ENCODE measurements at places on chromosomes 11 and 22.

DNA sequence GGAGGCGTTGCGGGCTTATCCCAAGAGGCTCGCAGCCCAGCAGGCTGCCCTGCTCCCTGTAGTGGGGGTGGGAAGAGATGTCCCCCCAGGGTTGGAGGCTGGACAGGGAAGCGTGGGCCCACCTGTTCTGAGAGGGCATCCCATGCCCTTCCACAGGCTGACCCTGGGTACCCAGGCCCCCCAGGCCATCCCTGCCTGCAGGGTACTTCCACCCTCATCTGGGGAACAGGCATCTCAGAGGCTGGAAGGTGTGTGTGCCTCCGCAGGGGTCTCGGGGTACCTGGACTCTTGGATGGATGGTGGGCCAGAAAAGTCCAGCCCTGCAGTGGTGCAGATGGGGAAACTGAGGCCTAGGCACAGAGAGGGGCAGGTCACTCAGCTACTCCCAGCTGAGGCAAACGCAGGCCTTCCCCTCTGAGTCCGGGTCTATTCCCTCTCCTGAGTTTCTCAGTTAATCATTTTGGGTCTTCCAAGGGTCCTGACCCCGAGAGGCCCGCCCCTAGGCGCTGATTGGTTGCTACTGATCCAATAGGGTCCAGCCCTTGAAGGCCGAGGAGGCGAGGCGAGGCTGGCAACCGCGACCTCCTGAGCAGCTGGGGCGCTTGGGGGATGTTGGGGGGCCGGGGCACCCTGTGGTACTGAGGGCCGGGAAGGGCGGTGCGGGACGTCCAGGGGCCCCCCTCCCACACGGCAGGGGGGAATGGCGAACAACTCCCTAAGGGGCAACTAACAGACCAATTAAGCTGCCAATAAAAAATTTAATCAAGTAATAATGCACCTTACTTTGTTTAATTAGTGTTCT is 23.8 kb downstream of the FLRT1 start:
- no peak for DNase-seq

DNA sequence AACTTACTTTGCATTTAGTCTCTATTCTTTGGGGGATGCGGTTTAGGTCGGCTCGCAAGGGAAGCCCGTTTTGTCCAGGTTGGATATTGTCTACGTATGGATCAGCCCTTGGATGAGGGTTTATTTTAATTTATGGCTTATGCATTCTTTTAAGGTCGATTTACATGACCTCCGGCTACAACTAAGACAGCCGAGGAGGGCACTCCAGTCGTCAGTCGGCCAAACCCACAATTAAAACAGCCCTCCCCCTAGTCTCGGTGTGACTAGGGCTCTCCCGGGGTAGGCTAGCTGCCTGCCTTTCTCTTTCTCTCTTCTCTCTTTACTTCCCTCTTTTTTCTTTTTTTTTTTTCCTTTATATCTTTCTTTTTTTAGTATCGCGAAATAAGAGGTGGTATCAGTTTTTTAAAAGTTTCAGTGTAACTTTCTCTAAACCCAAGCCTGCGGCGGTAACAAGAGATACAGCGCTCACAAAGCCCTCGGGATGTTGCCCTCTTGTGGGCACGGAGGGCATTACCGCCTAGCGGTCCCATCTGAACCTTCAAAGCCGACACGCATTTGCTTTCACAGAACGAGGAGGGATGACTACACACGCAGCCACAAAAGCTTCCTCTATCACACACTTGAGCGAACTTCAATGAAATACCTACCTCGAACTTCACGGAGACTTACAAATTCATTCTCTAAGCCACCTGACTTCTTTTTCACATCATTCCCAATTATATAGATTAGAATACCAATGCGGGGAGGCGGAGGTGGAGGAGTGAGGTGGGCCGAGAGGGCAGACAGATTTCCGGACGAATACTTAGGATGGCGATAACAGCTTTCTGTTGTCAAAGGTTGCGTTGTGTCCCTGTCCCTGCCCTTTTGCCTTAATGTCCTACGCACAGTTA is 132.3 kb upstream of the C11orf58 start:
- DNase-seq: peak; percentile 90

- DNase-seq: no peak
Observed at GRCh38 chr11:824292-824880, 3.3 kb upstream of the CRACR2B start.

- no peak for DNase-seq
Observed at GRCh38 chr11:128315933-128316332, 271.4 kb downstream of the ETS1 start.

DNA sequence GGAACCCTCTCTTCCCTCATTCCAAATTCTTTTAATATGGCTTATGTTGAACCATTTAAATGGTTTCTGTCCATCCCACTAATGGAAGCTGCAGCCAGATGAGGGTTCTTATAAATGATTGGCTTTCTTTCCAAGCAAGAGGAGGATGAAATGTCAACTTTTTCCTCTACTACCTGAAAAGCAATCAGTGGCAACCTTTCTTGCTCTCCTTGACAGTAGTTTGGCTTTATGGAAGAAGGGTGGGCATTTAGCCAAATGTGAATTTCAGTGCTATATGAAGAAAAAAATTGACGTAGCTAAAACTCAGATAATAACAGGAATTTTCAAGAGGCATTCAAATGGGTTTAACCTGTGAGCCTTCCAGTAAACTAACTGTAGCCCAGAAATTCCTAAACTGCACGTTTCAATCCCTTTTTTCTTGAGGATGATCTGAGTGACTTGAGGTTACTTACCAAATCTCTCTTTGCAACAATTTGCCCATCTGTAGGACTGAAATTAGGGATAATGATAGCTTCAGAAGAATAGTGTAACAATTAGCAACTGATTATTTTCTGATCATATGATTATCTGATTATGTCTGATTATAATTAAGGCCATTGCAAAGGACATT is 90.9 kb downstream of the EXT2 start:
- DNase-seq: no peak

GRCh38 chr22:48167238-48167637 is 1404.8 kb downstream of the TBC1D22A start:
- no peak for DNase-seq

DNA sequence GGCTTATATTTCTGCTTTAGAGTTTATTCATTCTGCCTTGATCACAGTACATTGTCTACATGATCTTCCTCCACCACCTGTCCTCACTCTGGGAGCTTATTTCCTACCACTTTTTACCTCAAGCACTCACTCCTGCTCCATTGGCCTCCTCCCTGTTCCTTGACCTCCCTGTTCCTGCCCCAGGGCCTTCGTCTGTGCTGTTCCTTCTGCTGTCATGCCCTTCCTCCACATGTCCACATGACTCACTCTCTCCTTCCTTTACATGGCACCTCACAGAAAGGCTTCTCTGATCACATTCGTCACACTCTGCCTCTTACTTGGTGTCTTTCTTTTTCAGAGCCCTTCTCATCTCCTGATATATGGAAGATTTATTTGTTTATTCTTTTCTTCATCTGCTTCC is 103.0 kb downstream of the FBXO7 start:
- DNase-seq: no peak

DNA sequence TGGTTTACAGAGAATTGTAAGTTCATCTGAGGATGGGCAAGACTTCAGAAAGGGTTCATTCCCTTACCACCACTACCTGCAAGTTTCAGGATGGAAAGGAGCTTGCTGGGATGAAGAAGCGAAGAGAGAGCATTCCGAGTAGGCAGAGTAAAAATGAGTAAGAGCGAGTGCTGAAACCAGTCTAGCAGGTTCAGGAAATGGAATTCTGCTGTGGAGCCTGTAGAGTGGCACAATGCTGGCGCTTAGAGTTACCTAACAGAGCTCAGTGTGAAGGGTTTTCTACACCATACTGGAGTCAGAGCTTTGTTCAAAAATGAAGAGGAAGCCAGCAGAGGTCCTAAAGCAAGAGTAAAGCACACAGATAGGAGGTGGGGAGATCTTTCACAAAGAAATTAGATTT is 179.2 kb upstream of the ZC3H12C start:
- no peak for DNase-seq

GRCh38 chr11:70288721-70289120 is 18.2 kb downstream of the PPFIA1 start:
- DNase-seq: no peak

DNA sequence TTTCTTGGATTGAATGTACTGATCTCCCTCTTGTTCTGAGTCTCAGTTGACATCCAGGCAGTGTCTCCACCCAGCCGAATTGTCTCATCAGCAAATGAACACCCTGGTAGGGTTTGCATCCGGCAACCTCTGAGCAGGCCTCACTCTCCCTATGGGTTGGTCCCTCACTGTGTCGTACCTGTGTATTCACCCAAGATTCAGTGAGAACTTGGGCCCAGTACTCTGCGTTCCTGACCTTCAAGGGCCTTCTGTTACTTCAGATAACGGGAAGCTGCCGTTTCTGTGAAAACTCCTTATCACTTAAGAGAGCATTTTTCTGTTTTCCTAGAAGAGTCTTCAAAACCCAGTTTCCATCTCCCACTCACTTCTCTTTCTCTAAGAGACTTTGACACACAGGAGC is 915.6 kb downstream of the TBC1D22A start:
- DNase-seq: no peak

DNA sequence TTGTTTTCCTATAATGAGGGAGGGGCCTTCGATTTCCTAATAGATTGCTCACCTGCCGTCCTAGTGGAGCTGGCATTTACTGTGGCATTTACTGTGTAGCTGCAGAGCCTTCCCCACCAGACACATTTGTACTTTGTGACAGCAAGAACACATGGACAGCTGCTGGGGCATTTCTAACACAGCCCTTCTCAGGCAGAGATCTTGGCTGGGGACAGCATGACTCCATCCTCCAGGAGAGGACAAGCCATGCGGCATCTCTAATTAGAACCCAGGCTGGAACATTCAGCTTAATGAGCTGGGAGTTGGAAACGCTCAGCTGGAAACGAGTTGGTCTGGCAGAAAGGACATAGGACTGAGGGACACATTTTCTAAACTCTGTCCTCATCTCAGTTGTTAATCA is 887.5 kb downstream of the NTM start:
- no peak for DNase-seq

DNA sequence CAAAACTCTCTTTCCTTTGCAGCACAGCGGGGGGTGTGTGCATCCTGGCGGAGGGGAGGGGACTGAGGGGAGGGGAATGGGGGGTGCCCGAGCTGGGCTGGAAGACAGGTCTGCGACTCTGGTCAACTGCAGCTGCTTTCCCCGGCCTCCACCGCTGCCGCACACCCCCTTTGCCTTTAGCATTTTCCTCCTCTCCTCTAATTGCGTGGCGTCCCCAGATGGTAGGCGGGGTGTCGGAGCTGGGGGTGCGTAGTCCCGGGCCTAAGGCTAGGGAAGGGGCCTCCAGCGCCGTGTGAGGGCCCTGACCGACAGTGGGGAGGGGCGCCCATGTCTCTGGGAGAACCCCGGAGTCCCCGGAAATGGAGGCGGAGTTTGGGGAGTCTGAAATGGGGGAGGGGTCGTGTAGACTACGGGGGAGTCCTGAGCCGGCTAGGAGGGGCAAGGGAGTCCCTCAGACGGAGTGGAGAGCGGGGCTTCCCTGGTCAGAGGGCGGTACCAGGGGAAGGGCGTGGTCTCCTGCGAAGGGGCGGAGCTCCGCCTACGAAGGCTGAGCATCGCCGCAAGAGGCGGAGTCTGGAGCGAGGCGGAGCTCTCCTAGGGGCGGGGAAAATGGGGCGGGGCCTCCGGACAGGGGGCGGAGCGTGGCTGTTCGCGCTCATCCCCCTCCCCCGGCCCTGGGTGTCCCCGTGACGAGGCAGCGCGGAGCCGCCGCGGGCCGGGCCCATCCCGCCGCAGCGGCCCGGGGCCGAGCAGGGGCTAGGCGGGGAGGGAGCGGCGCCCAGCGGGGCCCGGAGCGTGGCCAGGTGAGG is at the start of gene PELI3:
TSS of gene PELI3 (plus strand) at position 681 of the 809 bp plus-strand sequence. CDS start 1,224 bp downstream, outside the sequence.
- peak; percentile 99 for DNase-seq

GRCh38 chr11:45450189-45450588 is 164.0 kb upstream of the SYT13 start:
- peak; percentile 20 for DNase-seq

DNA sequence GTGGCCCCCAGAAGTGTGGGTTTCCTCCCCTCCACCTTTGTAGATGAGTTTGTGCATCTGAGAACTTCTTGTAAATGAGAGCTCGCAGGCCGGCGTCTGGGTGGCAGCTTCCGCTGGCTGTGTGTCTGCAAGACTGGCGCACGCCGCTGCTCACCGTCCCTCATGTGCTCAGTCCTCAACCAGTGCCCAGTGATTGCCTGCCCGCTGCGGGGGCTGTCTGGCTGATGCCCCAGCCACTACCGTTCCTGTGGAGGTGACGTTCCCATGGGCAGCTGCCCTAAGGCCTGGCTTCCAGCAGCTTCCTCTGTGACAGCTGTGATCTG is 8.8 kb downstream of the TBX1 start:
- no peak for DNase-seq

- no peak for DNase-seq
Observed at GRCh38 chr11:61049063-61049377, 53.3 kb upstream of the CD5 start.

- DNase-seq: peak; percentile 85
Observed at GRCh38 chr22:30396871-30397655, at the start of gene SEC14L2. Gene SEC14L2, plus strand, starts transcription at chr22:30397018. Its CDS starts 99 bp downstream, at chr22:30397117.

GRCh38 chr11:65305501-65306268 is 9.0 kb upstream of the CDC42EP2 start:
- DNase-seq: peak; percentile 45

DNA sequence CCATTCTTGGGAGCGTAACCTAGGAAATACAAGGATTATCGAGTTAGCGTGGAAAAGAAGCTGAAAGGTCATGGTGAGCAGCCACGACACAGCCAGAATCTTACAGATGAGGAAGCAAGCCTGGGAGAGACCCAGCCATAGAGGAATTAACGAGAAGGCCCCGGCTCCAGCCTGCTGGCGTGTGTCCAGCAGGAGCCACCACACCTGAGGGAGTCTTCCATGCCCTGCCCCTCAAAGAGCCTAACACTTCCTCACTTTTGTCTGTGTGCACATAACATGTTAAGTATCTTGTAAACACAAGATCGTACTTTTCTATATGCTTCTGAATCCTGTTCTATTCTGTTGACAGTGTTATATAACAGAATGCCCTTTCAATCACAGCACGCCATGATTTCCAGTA is 18.1 kb downstream of the CECR2 start:
- DNase-seq: no peak

DNA sequence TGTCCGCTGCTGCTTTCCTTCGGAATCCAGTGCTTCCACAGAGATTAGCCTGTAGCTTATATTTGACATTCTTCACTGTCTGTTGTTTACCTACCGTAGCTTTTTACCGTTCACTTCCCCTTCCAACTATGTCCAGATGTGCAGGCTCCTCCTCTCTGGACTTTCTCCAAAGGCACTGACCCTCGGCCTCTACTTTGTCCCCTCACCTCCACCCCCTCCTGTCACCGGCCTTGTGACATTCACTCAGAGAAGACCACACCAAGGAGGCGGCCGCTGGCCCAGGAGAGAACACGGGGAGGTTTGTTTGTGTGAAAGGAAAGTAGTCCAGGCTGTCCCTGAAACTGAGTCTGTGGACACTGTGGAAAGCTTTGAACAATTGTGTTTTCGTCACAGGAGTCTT is 15.4 kb upstream of the ST14 start:
- DNase-seq: no peak

- DNase-seq: no peak
Observed at GRCh38 chr22:31449506-31449905, 40.1 kb downstream of the EIF4ENIF1 start.

DNA sequence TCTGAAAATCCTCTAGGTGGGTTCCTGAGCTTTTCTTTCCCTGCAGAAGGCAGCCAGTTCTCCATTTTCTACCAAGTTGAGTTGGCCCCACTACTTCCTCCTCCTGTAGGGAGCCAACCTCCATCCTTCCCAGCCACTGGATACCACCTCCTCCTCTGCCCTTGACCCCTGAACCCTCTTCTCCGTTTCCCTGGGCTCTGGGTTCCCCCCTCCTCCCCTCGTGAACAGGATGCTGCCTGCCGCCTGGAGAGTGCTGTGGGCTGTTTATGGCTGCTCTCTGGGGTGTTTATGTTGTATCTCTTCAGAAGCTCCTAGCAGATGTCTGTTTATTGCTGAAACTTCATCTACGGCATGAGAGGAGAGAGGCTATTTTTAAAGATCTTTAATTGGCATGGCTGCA is 8.6 kb downstream of the MICAL2 start:
- no peak for DNase-seq

Data from AG08396 (cell line).